ENCODE measurements at places on chromosomes 7 and 10.

DNA sequence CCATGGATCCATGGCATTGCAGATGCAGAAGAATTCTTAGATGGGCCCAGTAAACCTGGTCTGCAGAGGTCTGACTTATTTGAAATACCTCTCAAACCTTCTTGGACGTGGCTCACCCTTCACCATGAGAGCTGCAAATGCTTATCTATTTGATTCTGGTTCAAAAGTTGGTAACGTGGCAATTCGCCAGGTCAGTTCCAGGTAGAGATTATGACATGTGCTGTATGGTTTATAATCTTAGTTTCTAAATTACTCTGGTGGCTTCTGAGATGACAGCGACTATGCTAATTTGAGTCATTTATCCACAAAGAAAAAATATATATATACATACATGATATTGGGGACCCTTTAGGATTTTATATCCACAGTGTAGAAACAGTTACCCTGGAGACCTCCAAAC lies 68.8 kb downstream of the NRP1 start:
- no peak for DNase-seq

- no peak for DNase-seq
Observed at GRCh38 chr7:39637400-39637799, 14.0 kb downstream of the RALA start.

- no peak for DNase-seq
Observed at GRCh38 chr10:14695847-14696480, 78.7 kb downstream of the FAM107B start.

DNA sequence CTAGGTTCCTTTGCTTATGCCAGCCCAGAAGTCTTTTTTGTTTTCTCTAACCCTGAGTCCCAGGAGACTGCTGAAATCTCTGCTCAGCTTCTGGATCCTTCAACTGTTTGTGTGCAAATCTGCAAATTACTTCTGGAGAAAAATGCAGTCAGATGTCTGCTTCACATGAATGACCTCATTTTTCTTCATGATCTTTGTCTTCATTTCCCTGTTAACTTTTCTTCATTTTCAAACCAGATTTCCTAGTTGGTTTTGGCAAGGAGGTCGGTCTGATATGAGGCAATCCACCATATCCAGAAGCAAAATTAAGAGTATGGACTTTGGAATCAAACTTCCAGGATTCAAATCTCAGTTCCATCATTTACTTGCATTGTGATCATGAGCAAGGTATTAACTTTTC lies 66.8 kb downstream of the ZNF503 start:
- DNase-seq: no peak

GRCh38 chr7:67659091-67659490 lies 662.5 kb downstream of the TYW1 start:
- no peak for DNase-seq

GRCh38 chr7:131501422-131501821 lies 55.0 kb downstream of the PODXL start:
- DNase-seq: no peak

GRCh38 chr10:91590904-91591796 lies 41.7 kb downstream of the PPP1R3C start:
- DNase-seq: peak; percentile 12

DNA sequence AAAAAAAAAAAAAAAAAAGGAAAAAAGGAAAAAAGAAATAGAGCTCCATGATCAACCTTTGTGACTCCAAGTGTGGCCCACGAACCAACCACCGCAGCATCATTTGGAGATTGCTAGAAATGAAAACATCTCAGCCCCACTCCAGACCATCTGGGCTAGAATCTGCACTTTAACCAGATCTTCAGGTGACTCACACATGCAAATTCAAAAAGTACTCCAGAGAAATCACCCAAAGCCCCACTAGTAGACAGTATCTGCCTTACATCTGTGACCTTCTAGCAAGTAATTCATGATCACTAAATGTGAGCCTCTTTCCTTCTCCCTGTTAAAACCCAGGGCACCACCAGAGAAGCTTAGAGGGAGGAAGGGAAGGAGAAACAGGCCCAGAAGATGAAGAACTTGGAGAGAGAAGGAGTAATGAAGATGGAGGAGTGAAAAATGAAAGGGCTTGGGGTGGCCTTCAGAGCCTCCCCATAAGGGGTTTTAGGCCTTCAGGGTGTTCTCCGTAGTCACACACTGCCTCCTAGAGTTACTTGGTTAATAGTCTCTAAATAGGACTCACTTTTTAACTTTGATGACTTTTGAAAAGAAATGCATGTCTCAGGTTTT lies 94.0 kb downstream of the SLC37A3 start:
- DNase-seq: peak; percentile 16

DNA sequence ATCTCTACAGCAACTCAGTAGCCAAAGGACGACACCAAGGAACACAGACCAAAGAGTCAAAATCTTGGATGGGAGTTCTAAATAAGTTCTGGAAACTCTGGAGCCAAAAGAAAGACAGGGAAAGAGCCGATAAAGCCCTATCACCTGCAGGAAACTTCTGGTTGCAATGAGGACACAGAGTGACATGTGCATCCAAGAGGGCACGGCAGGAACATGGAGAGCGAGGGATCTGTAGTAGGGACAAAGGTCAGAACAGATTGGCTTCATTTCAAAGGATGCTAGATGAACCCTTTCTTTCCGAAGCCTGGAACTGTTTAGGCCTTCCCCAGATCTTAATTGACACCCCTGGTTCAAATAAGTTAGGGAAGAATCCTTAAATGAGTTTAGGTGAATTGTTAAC lies 39.5 kb downstream of the CACNA2D1 start:
- DNase-seq: no peak

- no peak for DNase-seq
Observed at GRCh38 chr7:4809091-4809591, 33.7 kb downstream of the AP5Z1 start.

- DNase-seq: no peak
Observed at GRCh38 chr7:151454305-151454704, 14.4 kb upstream of the CRYGN start.

- no peak for DNase-seq
Observed at GRCh38 chr10:44843484-44843883, 67.7 kb upstream of the TMEM72 start.

GRCh38 chr10:5512881-5513612 lies 11.7 kb upstream of the CALML3 start:
- DNase-seq: no peak

- no peak for DNase-seq
Observed at GRCh38 chr10:76582531-76582930, 1055.1 kb downstream of the KCNMA1 start.

GRCh38 chr10:50679149-50679548 lies 55.4 kb upstream of the SGMS1 start:
- no peak for DNase-seq

DNA sequence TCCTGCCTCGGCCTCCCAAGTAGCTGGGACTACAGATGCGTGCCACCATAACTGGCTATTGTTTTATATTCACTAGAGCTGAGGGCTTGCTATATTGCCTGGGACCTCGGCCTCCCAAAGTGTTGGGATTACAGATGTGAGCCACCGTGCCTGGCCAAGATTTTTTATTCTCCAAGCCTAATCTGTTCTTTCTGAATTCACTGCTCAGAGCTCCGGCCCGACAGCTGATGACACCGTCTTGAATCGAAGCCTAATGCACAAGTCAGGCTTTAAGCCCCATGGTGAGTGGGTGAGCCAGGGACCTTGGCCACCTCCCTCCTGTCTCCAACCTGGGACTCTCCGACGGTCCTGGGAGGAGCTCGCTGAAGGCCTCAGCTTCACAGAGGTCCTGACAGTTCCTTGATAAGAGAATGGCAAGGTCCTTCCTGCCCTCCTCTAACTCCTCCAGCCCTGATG lies 338.9 kb downstream of the WDR37 start:
- DNase-seq: no peak

DNA sequence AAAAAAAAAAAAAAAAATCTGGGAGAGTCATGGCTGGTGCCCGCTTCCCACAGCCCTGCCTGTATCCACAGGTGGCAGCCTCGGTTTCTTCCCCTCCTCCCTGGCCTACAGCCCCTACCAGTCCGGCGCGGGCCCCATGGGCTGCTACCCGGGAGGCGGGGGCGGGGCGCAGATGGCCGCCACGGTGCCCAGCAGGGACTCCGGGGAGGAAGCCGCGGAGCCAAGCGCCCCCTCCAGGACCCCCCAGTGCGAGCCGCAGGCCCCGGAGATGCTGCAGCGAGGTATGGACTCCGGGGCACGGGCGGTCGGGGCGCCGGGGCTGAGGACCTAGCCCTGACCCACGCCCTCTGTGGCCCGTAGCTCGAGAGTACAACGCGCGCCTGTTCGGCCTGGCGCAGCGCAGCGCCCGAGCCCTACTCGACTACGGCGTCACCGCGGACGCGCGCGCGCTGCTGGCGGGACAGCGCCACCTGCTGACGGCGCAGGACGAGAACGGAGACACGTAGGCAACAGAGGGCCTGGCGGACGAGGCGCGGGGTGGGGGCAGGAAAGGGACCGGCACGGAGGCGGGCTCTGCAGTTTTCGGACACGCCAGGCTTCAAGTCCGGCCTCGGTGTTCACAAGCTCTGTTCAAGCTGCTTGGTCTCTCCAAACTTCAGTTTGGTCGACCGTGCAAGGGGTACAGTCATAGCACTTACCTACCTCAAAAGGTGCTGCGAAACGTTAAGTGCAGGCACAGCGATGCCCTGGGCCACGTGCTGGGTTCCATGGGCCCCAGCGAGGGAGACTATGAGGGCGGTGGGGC lies 3.9 kb downstream of the NFKB2 start:
- DNase-seq: peak; percentile 58

DNA sequence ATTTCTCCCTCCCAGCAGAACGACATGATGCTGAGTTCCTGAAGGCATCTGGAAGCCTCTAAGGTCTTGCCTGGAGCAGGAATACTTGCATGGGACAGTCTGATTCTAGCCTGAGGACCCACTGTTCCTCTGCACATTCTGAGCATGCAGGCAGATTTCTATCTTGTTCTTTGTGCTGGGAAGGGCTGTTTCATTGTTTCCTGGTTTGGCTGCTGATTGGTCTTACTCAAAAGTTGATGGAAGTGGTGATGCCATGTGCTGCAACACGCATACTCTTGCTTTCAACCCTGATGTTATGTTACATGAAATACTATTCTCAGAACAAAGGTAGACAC lies 307.0 kb downstream of the GATA3 start:
- DNase-seq: no peak

GRCh38 chr7:68067845-68068244 lies 1071.2 kb downstream of the TYW1 start:
- DNase-seq: no peak

DNA sequence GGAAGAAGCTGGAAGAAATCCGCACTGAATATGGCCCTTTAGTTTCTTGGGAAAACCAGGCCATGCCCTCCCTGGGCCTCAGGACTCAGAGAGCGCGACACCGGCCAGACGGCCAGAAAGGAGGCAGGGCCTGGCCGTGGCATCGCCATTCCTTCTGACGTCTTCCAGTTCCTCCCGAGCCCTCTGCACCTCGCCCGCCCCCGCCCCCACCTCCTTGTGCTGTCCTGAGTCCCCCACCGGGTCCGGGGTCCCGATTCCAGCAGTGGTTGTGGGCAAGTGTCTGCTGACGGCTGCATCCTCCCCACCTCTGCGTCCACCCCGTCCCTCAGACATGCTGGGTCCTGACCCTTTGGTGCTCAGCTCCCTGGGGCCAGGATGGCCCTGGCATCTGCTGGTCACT lies 312.1 kb upstream of the SHH start:
- no peak for DNase-seq

DNA sequence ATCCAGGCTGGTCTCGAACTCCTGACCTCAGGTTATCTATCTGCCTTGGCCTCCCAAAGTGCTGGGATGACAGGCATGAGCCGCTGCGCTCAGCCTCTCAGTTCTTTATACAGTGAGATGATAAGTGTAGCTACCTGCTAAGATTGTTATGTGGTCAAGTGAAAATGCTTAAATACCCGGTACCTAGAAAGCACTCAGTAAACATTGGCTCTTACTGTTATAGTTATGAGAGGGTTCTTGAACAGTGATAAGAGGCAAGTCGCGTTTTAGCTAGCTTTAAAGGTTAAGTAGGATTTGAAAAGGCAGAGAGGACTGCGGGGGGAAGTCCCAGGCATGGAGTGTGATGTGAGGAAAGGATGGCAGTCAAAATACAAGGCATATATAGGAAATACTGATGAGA lies 4.5 kb downstream of the ZKSCAN1 start:
- no peak for DNase-seq

DNA sequence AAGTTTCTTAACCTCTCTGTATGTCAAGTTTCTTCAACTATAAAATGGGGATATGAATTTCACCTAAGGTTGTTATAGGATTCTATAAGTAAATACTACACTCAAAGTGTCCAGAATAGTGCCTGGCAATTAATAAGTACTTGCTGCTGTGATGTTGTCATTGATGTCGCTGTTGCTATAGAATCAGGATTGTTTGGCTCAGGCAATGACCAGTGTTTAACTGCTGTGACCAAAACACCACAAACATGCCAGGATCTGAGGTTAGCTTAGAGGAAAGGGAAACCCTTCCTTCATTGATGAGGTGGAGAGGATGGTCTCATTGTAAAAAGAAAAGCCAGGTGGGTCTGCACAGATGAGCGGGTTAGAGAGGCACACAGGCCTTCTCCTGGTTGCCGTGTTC lies 223.1 kb upstream of the INHBA start:
- DNase-seq: no peak

DNA sequence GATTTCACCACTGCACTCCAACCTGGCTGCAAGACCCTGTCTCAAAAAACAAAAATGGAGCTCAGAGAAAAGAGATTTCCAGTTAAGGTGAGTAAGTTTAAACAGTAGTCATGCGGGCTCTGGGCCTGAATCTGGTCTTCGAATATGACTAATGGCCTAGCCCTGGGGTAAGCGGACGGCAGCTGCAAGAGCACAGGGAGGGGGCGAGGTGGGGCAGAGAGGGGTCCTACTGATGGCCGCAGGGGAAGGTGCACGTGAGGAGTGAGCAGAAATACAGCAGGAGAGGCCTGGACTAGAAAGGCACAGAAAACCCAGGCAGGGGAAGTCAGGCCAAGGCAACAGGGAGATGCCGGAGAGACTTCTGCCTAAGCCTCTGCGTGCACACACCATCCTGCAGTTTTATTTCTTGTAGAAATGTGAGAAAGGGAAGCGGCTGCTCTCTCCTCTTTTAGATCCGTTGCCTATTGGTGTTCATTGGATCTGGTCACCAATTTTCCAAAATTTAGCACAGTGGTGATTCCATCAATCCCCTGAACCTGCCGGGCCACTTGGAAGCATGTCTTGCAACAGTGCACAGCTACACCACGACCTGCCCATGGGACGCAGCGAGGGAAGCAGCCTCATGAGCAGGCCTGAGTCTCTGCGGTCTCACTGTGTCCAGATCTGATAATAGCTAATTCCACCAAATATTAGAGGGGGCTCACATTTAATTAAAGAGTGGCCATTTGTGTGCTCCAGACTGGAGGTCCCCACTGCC lies 139.0 kb downstream of the PAXIP1 start:
- DNase-seq: no peak

- no peak for DNase-seq
Observed at GRCh38 chr10:60206735-60207134, 182.9 kb downstream of the ANK3 start.

- DNase-seq: peak; percentile 98
Observed at GRCh38 chr7:141115965-141116364, 42.1 kb downstream of the TMEM178B start.

DNA sequence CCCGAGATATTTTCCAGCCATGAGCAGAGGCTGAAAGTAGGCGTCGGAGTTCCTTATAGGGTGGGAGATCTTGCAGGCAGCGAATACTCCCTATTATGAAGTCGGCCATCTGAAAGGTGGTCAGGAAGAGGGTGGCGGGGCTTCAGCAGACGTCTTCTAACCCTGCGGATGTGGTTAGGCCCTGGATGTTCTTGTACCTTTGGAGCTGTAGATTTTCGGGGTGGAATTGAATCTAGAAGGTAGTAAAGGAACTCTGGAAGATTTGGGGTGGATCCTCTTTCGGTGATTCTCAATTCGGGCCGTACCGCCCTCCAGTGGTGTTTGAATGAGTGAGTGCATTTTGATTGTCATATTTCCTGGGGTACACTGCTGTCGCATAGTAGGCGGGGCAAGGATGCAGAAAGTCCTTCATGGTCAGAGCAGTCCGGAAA lies 635 bp downstream of the NUP205 start:
- DNase-seq: peak; percentile 64
